Osteoblast (primary cell): ENCODE measurements at places on chromosomes 12 and 14. TPM values are rescaled to one million over a fixed set of nuclear protein-coding genes. Genes with fewer than 3 reads are reported as not detected.
A peak's percentile ranks its signal among the peaks of the same experiment; 100 is the strongest.

IL23A gene
- not detected in 2 replicates for total RNA-seq

PIGH gene
- total RNA-seq, result 15.3 and 16.3 TPM in 2 replicates

TMEM63C gene
- total RNA-seq, result 0.72 TPM in 1 of 2 replicates, not detected in the other

- H3K27me3 ChIP-seq, result no peaks in the 10 kb centered on the region
- peaks cover 20% of the 10 kb centered on the region for H3K4me1 ChIP-seq
- H3K36me3 ChIP-seq, result no peaks in the 10 kb centered on the region
- peak overlapping the region; percentile 50 for H3K27ac ChIP-seq
These were observed 120.0 kb upstream of the MDM1 start for GRCh38 chr12:68452078-68452715.

- H3K36me3 ChIP-seq, result no peaks in the 10 kb centered on the region
- DNase-seq, result no peak
- no peak overlapping the region for H3K27ac ChIP-seq
- no peaks in the 10 kb centered on the region for H3K4me1 ChIP-seq
These were observed 31.9 kb downstream of the A2M start for GRCh38 chr12:9083793-9084192.

DNA sequence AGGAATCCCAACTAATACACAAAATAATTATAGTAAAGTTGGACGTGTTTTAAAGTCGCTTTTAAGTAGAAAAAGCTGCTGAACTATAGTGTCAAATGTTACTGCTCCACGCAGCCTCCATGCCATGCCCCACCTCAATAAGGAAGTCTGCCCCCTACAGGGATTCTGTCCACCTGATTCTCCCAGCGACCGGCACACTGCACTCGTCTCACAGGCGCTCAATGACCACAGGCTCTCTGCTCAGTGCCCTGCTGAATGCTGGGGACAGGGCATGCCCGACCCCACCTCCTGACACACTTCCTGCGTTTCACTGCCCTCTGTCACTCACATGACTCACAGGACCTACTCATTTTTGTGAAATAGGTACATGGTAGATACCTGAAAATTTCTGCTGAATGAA lies 48.9 kb downstream of the BDKRB1 start:
- no peak overlapping the region for H3K27ac ChIP-seq
- H3K27me3 ChIP-seq, result no peaks in the 10 kb centered on the region
- H3K4me1 ChIP-seq, result no peaks in the 10 kb centered on the region
- no peak overlapping the region for H3K4me3 ChIP-seq
- H3K36me3 ChIP-seq, result peaks cover 16% of the 10 kb centered on the region

GRCh38 chr12:56253091-56253490 lies 5.1 kb downstream of the ANKRD52 start:
- H3K4me3 ChIP-seq, result no peak overlapping the region
- H3K36me3 ChIP-seq, result peaks cover 80% of the 10 kb centered on the region
- H3K27ac ChIP-seq, result no peak overlapping the region
- peaks cover 18% of the 10 kb centered on the region for H3K4me1 ChIP-seq
- peak; percentile 37 for DNase-seq
- no peaks in the 10 kb centered on the region for H3K27me3 ChIP-seq

DNA sequence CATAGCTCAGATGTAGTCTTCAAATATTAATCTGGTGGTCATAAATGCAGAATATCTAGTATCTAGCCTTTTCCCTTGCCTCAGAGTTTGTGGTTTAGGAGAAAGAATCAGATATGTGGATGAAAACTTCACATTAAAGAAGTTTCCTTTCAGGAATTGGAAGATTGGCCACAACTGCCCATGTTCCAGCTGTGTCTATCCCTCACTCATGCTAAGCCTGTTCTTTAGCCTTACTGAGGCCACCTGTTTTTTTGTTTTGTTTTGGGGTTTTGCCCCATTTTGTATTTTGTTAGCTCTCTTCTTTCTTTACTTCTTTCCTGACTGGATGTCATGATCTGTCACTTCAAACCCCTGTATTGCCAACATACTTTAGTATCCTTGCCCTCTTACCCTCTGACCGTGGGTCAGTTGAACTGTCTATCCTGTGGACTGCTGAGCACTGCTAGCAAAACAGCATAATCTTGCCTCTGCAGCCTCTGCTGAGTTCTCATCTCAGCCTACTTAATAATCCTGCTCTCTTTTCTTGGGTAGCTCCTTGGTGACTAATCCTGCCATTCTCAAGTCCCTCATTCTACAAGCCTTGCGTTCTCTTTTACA lies 22.0 kb upstream of the CCT2 start:
- H3K4me3 ChIP-seq, result no peak overlapping the region
- DNase-seq, result no peak
- H3K27me3 ChIP-seq, result no peaks in the 10 kb centered on the region
- H3K27ac ChIP-seq, result no peak overlapping the region
- no peaks in the 10 kb centered on the region for H3K4me1 ChIP-seq

DNA sequence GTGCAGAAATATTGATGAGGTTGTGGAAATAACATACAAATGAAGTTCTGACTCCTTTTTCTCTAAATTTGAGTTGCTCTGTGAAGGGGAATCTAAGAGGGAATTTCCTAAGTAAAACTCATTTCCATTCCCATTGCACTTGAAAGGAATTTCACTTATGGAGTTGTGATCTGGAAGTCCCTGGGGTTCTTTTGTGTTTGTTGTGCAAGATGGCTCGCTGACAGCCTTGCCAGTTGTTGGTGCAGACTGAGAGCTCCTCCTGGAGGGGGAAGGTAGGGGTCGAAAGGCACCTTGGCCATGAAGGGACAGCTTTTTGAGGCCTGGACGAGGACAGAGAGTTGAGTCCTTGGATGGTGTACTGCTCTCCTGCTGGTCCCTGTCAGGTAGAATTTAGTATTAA lies 72.0 kb downstream of the C12orf56 start:
- no peaks in the 10 kb centered on the region for H3K27me3 ChIP-seq
- H3K27ac ChIP-seq, result no peak overlapping the region
- H3K4me1 ChIP-seq, result peaks cover 3% of the 10 kb centered on the region
- no peaks in the 10 kb centered on the region for H3K36me3 ChIP-seq
- peak; percentile 84 for DNase-seq

GRCh38 chr14:100864206-100864605 lies 38.3 kb downstream of the MEG3 start:
- DNase-seq, result peak; percentile 67
- no peaks in the 10 kb centered on the region for H3K27me3 ChIP-seq
- no peak overlapping the region for H3K27ac ChIP-seq
- H3K36me3 ChIP-seq, result peaks cover 36% of the 10 kb centered on the region
- H3K4me1 ChIP-seq, result peaks cover 15% of the 10 kb centered on the region
- H3K4me3 ChIP-seq, result no peak overlapping the region

DNA sequence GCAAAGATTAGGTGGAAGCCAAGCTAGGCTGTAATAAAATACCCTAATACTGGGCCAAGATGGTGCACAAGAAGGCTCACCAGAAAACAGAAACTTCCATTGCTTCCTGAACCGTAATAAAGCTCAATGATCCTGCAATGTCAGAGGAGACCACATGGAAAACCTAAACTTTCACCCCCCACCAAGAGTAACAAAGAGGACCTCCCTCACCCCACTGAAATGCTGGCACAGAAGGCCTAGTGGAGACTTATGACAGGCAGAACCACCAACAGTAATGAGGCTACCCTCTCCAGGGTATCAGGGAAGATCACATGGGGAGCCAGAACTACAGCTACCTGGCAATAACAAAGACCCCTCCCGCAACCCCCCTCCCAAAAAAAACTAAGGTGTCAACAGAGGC lies 43.1 kb downstream of the CEP83 start:
- no peak overlapping the region for H3K27ac ChIP-seq
- no peak overlapping the region for H3K4me3 ChIP-seq
- no peaks in the 10 kb centered on the region for H3K4me1 ChIP-seq
- H3K27me3 ChIP-seq, result no peaks in the 10 kb centered on the region

DNA sequence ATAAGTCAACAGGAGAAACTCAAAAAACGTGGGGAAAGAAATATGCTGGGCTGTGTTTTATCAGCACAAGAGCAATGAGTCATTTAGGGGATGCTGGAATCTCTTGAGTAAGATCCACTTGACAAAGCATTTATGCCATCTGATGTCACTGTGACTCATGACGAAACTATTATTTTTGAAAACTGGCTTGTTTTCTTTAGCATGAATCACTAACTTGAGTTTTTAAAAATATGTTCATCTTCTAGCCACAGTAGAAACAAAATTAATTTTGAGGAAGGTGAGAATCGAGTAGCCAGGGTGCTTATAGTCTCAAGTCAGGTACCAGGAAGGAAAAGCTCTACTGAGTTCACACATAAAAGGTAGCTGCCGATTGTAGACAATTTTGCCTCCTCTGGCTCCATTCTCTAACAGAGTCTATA lies 456.2 kb upstream of the MGAT4C start:
- H3K36me3 ChIP-seq, result no peaks in the 10 kb centered on the region
- peak; percentile 59 for DNase-seq
- no peaks in the 10 kb centered on the region for H3K27me3 ChIP-seq
- H3K4me1 ChIP-seq, result peaks cover 14% of the 10 kb centered on the region
- H3K27ac ChIP-seq, result peak overlapping the region; percentile 89

DNA sequence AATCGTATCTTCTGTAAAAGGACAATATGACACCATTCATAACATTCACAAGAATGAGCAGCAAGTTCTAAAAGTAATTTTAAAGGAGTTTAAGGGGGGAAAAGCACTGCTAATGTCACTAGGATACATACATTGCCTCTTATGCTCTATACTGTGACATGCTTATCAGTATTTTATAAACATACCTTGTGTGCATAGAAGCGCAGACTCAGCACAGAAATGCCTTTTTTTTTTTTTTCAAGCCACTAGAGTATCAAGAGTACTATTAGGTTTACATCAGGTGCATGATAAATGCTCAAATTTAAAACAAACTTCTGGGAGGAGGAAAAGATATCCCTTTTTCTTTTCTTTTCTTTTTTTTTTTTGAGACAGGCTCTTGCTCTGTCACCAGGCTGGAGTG lies 13.6 kb upstream of the SMARCC2 start:
- no peaks in the 10 kb centered on the region for H3K27me3 ChIP-seq
- no peak overlapping the region for H3K27ac ChIP-seq
- H3K36me3 ChIP-seq, result peaks cover 35% of the 10 kb centered on the region
- peaks cover 11% of the 10 kb centered on the region for H3K4me1 ChIP-seq
- no peak overlapping the region for H3K4me3 ChIP-seq
- DNase-seq, result peak; percentile 4

GRCh38 chr14:95297832-95298231 lies 21.9 kb downstream of the CLMN start:
- H3K36me3 ChIP-seq, result no peaks in the 10 kb centered on the region
- H3K4me1 ChIP-seq, result no peaks in the 10 kb centered on the region
- no peak overlapping the region for H3K4me3 ChIP-seq
- no peak for DNase-seq
- no peak overlapping the region for H3K27ac ChIP-seq
- peaks cover 3% of the 10 kb centered on the region for H3K27me3 ChIP-seq
